ENCODE measurements at places on chromosomes 16 and 17.

GRCh38 chr16:55248494-55248893 lies 75.5 kb upstream of the IRX6 start:
- no peak for DNase-seq

- DNase-seq, result no peak
Observed at GRCh38 chr17:49995055-49995738, at the start of gene DLX3. Gene DLX3, minus strand, starts transcription at chr17:49995224. Its CDS starts 226 bp downstream, at chr17:49994998.

GRCh38 chr16:88192601-88193000 lies 190.2 kb upstream of the ZNF469 start:
- DNase-seq, result no peak

- DNase-seq, result no peak
Observed at GRCh38 chr17:36901506-36901905, 35.8 kb upstream of the LHX1 start.

DNA sequence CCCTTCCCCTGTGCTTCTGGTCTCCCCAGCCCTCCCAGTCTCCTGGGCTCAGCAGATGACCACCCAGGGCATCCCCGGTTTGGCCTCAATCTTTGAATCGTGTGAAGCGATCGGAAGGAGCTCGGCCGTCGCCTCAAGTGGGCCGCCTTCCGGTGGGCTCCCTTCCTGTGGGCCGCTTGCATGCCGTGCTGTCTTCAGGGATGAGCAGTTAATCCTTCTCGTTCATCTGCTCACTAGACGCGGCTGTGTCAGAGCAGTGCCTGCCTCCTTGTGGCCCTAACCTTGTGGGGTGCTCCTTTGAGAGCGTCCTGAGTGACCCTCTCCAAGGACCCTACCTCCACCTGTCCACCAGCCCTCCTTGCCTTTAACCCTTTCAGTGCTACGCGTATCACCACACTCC lies 40.4 kb downstream of the BAIAP2 start:
- no peak for DNase-seq

GRCh38 chr17:34645594-34645993 lies 66.2 kb downstream of the TMEM132E start:
- no peak for DNase-seq

GRCh38 chr17:81926451-81927151 lies 934 bp downstream of the MAFG start:
- peak; percentile 55 for DNase-seq

GRCh38 chr17:42924891-42925290 lies 24.3 kb downstream of the G6PC1 start:
- no peak for DNase-seq

DNA sequence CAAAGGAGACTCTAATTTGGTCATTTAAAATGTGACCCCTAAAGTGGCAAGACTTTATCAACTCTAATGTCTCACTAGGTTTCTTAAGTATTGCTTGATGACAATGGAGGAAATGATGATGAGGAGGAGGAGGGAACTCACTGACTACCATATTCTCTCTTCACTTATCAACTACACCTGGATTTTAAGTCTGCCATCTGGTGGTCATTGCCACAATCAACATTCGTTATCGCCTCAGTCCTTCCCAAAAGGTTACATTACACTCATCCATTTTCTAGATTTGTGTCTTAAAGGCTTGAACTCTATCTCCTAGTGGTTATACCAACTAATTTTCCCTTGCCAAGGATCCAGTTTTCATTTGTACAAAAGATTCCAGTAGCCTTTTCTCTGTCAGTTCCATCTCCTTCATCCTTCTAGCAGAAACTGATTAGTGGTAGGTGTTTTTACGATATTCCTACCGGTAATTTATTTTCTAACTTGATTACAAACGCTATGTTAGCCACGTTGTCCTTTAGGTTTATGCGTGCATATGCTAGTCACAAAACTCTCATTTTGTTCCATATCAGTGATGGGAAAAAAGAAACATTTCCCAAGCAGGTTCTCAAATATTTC lies 114.6 kb upstream of the NOG start:
- no peak for DNase-seq

DNA sequence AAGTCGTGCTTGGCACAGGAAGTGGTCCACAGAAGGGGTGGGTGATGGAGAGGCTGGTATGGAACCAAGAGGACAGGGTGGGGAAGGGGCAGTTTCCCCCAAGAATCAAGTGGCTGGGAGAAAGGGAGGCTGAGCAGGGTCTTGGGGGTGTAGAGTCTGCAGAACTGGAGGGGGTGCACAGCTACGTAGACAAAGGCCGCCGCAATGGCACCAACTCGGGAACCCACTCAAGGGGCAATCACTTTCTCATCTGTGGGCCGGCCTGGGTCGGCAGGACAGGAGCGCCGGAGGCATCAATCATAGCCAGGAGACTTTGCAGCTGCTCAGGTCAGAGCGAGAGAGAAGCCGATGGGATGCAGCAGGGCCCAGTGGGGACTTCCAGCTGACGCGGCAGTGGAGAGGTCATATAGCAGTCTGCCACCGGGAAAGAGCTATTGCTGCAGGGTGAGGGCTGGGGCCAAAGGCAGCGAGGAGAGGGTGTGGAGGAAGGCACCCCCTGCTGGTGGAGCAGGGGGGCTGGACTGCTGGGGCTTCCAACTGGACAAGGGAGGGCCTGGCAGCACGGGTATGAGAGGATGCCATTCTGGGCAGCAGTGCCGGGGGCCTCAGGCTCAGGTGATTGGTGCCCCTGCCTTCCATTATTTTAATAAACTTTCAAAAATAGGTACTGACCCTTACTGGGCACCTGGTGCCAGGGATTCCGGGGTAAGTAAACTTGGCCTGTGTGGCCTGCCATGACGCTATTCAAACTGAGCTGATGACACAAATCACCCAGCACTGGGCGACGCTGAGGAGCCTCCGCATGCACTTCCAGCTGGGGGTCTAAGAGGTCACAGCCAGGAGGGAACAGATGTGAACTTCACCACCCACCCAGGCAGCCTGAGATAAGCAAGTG lies 52.5 kb upstream of the MTSS2 start:
- no peak for DNase-seq

DNA sequence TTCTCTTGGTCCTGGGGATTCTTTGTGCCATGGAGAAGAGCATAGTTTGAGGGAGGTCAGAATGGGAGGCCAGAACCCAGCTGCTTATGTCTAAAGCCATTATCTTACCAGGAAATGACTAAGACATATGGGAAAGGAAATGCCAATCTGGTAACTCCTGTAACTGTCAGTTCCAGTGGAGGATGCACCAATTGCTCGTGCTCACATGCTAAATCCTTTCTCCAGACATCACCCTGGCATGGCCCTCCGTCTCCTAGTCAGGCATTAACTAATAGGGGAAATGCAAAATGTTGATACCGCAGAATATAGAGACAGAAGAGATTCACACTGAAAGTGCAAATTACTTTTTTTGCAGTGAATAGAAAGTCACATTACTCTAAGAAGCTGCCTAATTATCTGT lies 255.6 kb upstream of the HSBP1 start:
- no peak for DNase-seq

DNA sequence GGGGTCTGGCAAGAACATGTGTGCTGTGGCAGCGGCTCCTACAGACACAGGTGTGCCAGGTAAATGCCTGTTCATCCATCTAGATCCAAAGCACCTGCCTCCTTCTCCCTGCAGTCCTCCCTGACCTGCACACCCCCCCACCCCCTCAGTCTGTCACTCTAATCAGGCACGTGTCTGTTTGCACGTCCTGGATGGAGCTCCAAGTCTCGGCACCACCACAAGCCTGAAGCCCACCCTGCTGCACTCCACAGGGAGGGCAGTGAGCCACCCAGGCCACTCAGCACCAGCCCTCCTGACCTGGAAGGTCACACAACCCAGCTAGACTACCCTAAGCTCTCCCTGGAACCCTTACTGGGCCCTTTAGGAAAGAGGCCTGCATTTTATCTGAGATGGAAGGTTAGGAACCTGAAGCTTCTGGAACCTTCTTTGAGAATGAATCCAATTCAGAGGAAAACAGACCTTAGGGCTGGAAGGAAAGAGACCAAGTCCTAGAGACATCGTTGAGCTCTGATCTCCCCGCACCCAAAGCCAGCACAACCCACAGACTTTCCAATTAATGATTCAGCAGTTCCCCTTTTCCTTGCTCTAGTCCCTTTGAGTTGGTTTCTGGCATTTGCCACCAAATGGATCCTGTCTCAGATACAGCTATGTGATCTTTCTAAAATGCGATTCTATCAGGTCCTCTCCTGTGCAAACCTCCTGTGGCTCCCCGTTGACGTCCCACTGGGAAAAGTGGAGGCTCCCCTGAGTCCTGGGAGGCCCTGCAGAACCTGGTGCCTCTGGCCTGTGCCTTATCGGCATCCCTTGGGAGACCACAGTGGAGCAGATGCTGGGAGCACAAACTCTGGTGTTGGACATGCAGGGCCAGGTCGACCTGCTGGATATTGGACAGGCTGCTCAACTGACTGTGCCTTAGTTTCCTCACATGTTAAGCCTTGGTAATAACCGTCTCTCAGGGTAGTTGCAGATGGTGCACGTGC lies 67.9 kb downstream of the PRMT7 start:
- DNase-seq, result no peak

GRCh38 chr17:48457080-48457836 lies 27.2 kb upstream of the SKAP1 start:
- peak; percentile 57 for DNase-seq

All from activated T-helper 1 cell treated with anti-CD3 and anti-CD28 coated beads, Interleukin-2, amount 50 U/mL, for 16 hours (primary cell).